Right ventricle myocardium superior (tissue), 1 donor: ENCODE measurements at places on chromosomes 13 and 19.

- no peak for DNase-seq
Measured at GRCh38 chr19:50482916-50483315, 6.3 kb upstream of the GARIN5A start.

DNA sequence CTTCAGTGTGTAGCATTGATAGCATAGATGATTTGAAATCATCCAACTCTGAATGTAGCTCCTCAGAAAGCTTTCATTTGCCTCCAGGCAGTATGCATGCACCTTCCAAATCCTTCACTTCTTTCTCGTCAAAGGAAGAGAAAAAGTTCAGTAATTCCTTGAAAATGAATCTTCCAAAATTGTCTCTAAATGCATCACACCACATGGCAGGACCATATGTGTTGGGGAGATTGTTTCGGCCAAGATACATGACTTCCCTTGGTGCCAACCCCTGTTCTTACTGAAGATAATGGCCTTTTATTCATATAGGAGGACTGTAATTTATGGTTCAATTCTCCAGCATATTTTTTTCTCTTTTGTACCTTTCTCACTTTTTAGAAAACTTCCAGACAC is 315.6 kb upstream of the SPRY2 start:
- no peak for DNase-seq

DNA sequence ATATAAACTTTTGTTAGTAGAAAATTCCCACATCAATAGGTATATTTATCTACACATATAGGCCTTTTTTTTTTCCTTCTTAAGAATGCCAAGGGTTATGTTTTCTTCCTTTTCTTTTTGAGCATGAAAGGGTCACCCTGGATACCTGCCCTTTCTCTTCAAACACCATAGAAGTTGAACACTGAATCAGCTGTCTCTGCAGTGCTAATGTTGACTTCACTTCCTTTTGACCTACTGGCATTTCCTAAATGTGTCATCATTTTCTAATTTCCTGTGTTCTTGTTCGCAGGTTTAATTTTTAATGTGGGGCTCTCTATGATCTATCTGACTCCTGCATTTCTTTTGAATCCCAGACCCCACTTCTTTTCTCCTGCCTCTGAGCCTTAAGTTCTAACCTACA is 532.0 kb downstream of the GPC6 start:
- no peak for DNase-seq

DNA sequence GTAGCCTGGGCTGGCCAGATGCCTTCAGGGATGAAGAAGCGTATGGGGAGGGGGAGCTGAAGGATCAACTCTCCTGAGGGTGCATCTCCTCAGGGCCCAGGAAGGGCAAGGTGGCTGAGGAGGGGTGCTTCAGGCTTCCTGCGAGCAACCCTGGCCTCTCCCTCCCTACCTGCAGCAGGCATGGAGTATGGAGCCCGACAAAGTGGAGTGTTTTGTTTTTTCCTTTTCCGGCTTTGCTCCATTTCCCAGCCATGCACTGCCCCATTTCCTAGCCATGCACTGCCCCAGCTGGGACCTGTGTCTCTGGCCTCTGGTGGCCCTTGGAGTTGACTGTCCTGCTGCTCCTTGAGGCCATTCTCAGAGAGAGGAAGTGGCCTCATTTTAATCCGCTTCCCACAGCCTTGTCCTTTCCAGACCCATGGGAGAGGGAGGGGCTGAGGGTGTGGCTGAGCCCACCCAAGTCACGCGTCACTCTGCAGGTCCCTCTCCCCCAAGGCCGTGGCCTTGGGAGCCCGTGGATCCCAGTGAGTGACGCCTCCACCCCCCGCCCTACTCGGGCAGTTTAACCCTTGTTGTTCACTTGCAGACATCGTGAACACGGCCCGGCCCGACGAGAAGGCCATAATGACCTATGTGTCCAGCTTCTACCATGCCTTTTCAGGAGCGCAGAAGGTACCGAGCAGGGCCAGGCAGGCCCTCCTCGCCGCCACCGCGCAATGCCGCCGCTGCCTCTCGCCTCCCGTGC is 34.4 kb downstream of the CAPN12 start:
- DNase-seq = no peak

DNA sequence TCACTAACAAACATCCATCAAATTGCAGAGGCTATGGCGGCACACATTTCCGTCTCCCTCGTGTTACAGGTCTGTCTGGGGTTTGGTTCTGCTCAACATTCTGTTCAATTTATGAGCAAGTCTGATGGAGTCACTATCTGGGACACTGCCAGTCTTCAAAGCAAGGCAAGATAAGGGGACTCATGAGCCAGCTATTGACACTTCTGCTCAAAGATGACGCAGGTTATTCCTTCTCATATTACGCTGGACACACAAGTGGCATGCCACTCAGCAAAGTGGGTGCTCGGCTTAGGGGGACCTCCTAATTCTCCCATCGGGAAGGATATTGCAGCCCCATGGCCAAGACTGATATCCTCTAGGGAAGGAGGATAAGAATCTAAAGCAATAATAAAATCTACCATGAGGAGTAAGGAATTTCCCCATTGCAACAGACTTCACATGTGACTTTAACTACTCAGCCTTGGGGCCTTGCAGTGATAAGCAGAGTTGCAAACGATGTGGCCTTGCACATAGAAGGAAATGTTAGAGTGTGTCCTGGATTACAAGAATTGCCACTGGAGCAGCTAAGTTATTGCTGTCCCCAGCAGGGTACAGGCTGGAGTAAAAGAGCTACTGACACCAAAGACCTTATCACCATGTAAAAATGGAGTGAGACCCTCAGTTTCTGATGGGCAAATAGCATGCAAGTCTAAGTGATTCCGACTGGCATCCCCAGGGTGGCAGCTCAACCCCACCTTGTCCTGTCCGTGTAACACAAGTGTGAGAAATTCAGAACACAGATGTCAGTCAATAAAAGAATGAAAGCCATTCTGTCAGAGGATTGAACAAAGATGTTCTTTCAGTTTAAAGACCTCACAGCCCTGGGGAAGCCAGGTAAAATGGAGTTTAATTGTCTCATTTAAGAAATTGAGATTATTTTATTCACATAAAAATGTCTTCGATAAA is 306.1 kb downstream of the IRS2 start:
- no peak for DNase-seq

GRCh38 chr19:16398530-16399249 is 73.1 kb downstream of the EPS15L1 start:
- DNase-seq = peak; percentile 29

DNA sequence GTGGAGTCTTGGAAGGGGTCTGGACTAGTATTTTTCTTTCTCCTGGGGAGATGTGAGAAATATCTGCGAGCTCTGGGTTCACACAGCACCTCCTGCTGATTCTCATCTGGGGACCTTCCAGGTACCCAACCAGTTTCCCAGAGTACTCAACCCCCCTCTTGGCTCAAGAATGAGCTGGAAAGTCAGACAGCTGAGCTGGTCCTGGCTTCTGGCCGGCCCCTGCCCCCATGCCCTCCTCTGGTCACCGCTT is 2.2 kb upstream of the PDE4A start:
- DNase-seq = no peak

DNA sequence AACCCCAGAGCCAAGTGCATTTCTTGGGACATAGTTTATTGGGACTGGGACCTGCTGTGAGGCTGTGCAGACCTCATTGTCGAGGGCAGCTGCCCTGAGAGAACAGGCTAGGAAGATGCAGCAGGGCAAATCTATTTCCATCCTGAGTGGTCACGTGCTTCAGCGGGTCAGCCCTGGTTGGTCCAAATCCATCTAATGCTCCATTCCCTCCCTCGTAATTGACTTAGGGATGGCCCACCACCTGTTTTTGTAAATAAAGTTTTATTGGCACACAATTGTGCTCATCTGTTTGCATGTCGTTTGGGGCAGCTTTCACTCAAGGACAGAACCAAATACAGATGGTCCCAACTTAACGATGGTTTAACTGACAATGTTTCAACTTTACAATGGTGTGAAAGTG is 75.5 kb upstream of the ADGRE5 start:
- DNase-seq = no peak

- no peak for DNase-seq
Measured at GRCh38 chr13:66048888-66049287, 1181.2 kb downstream of the PCDH9 start.

GRCh38 chr13:112740502-112741131 is 50.8 kb downstream of the ATP11A start:
- peak; percentile 89 for DNase-seq

GRCh38 chr19:35559781-35560180 is 3.7 kb downstream of the ATP4A start:
- peak; percentile 14 for DNase-seq

- DNase-seq = no peak
Measured at GRCh38 chr13:90673746-90674145, 673.7 kb upstream of the MIR17HG start.

- DNase-seq = no peak
Measured at GRCh38 chr19:19021115-19021514, 12.2 kb downstream of the SUGP2 start.

GRCh38 chr19:38706792-38707511 is 37.3 kb downstream of the CAPN12 start:
- DNase-seq = no peak

- no peak for DNase-seq
Measured at GRCh38 chr13:43915451-43915850, 35.7 kb downstream of the LACC1 start.

DNA sequence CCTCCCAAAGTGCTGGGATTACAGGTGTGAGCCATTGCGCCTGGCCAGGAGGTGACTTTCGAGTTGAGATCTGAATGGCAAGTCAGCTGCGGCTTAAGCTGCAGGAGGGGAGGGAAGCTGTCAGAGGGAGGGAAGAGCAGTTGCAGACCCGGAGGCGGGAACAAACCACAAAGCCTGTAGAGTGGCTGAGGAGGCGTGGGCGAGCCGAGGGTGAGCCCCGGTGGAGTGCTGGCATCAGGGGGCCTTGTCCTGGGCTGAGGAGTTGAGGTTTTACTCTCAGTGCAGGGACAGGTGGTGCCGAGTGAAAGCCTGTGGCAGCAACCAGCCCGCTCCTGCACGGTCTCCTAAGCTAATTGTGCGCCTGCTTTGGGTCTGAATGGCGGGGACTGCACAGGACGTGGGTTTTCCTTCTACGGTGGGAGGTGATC is 24.2 kb downstream of the PPP1R37 start:
- no peak for DNase-seq

GRCh38 chr19:6015841-6016545 is 38.1 kb upstream of the RANBP3 start:
- no peak for DNase-seq

- no peak for DNase-seq
Measured at GRCh38 chr19:17153996-17154395, 61.2 kb upstream of the USE1 start.

GRCh38 chr13:105920370-105920769 is 615.1 kb downstream of the EFNB2 start:
- no peak for DNase-seq
